ENCODE measurements at places on chromosomes 6 and 20. TPM values are rescaled to one million over a fixed set of nuclear protein-coding genes. Genes with fewer than 3 reads are reported as not detected.

Gene ZSCAN31
- 2.8 TPM for total RNA-seq

Gene BTN1A1
- not detected for total RNA-seq

Gene HLA-DQB1
- not detected for total RNA-seq

Gene TINAG
- total RNA-seq, result not detected

Gene WFDC12
- not detected for total RNA-seq

Gene ULBP1
- total RNA-seq, result 1.1 TPM

Gene TFAP2C
- 13.6 TPM for total RNA-seq

Gene BPIFB1
- total RNA-seq, result 0.12 TPM

Gene EFCAB8
- not detected for total RNA-seq

Gene EYS
- total RNA-seq, result 0.05 TPM

Gene HFE
- total RNA-seq, result 14.4 TPM

Gene METTL24
- not detected for total RNA-seq

Gene TMEM244
- total RNA-seq, result not detected

Gene BMP2
- 0.58 TPM for total RNA-seq

Data from A549 treated with DMSO at 1 μM for 4 hours (cell line).